ENCODE measurements at places on chromosomes 2 and 18.

- DNase-seq, result no peak
Observed at GRCh38 chr2:26759845-26760244, 4.2 kb upstream of the SLC35F6 start.

- DNase-seq, result no peak
Observed at GRCh38 chr2:181992776-181993175, 7.1 kb downstream of the PPP1R1C start.

DNA sequence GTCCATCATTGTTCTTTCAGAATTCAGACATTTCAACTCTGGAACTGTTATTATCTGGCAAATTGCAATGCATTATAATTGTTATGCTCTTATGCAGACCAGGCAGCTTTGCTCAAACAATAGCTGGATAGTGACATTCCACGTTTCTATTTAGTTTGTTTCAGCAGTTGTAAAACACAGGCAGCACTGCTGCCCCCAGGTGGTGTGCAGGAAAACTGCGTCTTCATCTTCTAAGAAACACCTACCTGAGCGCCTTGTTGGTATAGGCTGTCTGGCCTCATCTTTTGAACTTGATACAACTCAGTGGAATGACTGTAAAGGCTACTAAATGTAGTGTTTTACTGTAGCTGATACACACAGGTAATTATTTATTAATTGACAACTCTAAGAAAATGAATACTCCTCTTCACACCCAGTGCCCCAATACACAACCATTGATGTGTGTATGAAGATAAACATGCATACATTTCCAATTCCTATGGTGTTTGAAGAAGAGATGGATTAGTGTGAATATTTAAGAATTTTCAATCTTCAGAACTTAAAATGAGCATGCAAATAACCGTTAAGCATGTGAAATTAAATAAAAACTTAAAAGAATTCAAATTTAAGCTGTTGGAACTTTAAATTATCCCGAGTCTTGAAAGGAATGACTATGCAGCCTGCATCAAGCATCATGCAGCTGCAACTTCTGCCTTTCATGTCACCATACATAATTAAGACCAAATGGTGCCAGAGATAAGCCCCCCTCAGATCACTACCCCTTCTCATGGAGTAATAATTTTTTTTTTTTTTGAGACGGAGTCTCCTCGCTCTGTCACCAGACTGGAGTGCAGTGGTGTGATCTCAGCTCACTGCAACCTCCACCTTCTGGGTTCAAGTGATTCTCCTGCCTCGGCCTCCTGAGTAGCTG, 85.6 kb downstream of the CD8B2 start:
- no peak for DNase-seq

- DNase-seq, result no peak
Observed at GRCh38 chr2:13334545-13334944, 617.8 kb downstream of the TRIB2 start.
